ENCODE measurements at places on chromosomes 5 and 9.

GRCh38 chr9:113509463-113509862 is 45.9 kb downstream of the RGS3 start:
- no peak for DNase-seq

DNA sequence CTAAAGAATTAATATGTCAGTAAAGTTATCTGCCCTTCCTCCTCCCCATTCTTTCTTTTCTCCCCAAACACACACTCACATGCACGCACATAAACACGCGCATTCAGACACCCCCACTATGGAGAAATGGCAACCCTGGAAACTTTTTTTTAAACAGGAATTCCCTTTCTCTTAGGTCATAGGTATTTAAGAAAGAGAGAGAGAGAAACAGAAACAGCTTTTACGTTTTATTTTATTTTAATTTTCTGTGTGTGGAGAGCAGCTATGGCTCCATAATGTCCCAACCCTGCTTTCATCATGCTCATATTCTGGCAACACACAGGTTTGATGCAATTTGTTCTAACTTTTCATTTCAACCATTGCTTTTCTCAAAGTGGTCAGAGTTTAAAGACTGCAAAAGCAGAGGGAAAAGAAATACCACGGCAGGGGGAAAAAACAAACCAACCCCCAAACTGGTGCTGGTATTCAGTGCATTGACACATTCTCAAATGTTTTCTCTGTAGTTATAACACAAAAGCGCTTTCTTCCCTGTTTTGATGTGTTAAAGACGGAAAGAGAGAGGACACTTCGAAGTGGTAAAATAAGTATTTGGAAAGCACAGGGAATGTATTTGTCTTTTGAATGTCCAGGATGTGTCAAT is 126.0 kb upstream of the TMEM161B start:
- DNase-seq: no peak

DNA sequence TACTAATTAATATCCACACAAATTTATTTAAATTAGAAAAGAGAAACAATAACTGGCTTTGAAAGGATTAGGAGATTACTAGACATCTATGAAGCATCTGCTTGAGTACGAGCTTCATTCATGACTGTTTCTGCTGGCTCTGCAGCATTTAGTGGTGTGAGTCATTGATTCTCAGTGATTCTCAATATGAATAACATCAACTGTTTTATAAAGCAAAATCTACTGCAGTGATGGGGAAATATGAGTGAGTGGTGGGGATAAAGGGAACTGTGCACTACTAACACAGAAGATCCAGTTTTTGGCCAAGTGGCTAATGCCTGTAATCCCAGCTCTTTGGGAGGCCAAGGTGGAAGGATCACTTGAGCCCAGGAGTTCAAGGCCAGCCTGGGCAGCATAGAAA is 8.4 kb downstream of the FNBP1 start:
- no peak for DNase-seq

GRCh38 chr9:4690144-4690543 is 10.8 kb downstream of the CDC37L1 start:
- no peak for DNase-seq

DNA sequence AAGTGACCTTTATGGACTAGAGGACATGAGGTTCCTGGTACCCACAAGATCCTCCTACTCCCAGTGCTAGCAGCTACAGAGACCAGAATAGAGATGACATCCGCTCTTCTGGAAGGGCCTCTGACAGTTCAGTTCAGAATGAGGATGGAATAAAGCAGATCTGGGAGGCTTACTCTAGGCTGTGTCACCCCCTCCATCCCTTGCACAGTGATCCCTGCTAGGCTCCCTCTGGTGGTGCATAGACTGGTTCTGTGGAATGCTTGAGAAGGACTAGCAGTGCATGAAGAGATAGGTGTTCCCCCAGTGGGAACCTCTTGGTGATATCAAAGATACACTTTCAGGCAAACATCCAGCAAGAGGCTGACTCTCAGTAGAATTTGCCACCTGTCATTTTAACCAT is 83.0 kb downstream of the NPR3 start:
- no peak for DNase-seq

- peak; percentile 76 for DNase-seq
Observed at GRCh38 chr5:172716796-172717313, 54.1 kb downstream of the DUSP1 start.

DNA sequence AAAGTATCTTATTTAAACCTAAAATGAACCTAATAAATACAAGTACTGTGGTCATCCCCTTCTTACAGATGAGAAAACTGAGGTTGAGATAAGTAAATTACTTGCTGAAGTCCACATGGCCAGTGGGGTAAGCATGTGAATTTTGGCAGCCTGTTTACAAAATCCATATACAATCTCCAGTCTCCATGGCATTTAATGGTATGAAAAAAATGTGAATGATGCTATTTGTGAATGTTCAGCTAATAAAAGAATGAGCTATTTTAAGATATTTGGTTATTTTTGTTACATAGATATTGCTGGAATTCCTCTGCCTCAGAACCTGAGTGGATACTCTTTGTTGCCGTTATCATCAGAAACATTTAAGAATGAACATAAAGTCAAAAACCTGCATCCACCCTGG is 19.3 kb upstream of the GPR150 start:
- DNase-seq: no peak

GRCh38 chr5:156815988-156816599 is 34.0 kb upstream of the PPP1R2B start:
- no peak for DNase-seq

GRCh38 chr5:112436144-112436543 is 17.1 kb upstream of the EPB41L4A start:
- no peak for DNase-seq

- DNase-seq: no peak
Observed at GRCh38 chr5:69497006-69497520, 4.5 kb downstream of the OCLN start.

DNA sequence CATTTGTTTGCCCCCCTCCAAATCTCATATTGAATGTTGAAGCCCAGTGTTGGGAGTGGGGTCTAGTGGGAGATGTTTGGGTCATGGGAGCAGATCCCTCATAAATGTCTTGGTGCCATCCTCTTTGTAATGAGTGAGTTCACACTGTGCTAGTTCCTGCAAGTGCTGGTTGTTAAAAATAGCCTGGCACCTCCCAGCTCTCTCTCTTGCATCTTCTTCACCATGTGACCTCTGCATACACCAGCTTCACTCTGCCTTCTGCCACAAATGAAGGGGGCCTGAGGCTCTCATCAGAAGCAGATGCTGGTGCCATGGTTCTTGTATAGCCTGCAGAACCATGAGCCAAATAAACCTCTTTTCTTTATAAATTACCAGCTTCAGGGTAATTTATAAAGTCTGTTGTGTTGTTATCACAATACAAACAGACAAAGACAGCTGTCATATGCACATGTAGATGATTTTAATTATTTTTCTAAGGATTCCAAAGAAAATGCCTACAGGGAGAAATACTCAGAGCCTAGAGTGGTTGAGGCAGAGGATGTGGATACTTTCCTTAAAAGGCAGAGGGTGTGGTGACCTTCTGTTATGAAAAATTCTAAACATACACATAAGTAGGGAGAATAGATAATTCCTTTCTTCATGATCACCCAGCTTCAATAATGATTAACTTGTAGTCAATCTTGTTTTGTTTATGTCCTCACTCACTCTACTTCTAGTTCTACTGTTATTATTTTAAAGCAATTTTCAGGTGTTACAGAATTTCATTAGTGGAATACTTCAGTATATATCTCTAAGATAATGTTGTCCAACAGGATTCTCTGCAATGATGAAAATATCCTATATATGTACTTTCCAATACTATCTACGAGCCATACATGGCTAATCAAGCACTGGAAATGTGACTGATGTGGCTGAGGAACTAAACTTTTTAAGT is 75.1 kb upstream of the RANBP6 start:
- DNase-seq: no peak

DNA sequence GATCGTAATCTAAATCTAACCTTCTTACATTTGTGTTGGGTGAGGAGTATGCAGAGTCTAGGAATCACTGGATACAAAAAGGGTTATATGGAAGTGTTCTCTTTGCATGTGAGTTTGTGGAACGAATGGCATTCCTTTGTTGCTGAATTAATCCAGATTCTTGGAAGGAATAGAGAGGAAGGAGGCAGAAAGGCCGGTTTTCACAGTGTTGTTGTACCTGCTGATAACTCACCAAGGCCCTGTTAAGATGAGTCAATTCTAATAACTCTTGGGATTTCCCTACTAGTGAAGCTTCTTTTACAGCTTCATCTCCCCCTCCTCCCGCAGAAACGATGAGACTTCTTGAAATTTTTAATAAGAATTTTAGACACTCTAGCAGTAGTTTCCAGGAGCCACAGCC is 84.0 kb downstream of the ZSWIM6 start:
- DNase-seq: no peak

DNA sequence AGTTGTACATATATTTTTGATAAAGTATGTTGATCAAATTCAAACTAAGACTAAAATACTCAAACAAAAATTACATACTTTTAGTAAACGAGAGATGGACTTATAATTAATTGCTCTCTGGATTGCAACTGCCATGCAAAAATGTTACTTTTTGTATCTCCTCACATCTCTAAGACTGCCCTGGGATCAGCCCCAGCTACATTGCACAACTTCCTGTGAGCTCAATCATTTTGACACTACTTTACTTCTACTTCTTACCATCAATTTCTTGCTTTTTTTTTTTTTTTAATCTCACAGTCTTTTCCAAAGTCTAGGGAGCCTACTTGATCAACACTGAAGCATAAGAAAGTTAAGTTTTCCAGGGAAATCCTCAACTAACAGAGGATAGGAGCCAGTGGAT is 506.0 kb upstream of the CDH10 start:
- DNase-seq: no peak

- no peak for DNase-seq
Observed at GRCh38 chr9:21527579-21527978, 45.5 kb upstream of the IFNE start.

DNA sequence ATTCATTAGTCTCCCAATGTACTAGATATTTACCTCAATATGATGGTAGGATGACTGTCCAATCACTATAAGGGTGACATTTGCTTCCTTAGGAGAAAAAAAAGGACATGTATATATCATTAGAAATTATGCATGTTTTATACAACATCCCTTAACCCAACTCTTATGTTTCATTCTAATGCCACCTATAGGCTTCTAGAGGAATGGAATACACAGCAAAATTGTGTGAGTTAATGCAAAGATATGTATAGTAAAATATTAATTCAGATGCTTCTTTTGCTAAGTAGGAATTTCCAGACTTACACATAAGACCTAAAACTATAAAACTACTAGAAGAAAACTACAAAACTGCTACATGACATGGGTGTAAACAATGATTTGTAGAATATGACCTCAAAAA is 3.5 kb downstream of the PRXL2C start:
- no peak for DNase-seq

- DNase-seq: no peak
Observed at GRCh38 chr9:137113385-137114159, 961 bp downstream of the DPP7 start.

GRCh38 chr9:110785166-110785565 is 116.6 kb downstream of the MUSK start:
- no peak for DNase-seq
